GM12865 (cell line): ENCODE measurements at places on chromosomes 3 and 15.

DNA sequence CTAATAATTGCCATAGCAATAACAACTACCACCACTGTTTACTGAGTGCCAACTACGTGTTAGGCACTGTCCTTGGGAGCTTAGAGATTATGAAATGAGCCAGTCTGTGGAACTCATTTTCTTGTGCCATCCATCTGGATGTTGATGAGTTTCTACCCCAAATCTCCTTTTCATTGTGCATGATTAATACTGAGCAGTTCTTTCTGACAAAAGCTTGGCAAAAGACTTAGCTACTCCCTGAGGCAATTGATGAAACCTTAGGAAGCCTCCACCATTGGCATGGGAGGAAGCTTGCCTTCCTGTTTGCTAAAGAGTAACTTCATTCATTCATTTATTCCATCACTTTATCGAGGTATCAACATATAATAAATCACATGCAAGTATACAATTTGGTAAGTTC is 39.8 kb downstream of the PRICKLE2 start:
- DNase-seq, result no peak

DNA sequence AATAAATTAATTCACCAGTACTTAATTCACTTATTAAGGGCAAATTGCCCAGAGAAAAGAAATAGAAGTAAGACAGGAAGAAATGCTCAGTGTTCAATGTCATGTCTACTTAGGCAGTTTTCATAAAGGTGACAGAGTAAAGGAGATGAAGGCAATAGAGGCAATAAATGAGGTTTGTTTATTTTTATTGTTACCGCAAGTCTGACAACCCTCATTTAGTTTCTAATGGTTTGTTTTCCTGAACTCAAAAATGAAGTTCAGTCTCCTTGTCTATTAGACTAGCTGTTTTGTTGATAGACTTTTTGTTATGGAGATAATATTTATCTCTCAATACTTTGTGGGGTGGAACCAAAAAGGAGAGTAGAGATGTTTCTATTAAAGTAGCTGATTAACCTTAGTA is 258.3 kb downstream of the C3orf38 start:
- DNase-seq, result no peak

- DNase-seq, result peak; percentile 42
These were observed 230.7 kb downstream of the SATB1 start for GRCh38 chr3:18194431-18194830.

DNA sequence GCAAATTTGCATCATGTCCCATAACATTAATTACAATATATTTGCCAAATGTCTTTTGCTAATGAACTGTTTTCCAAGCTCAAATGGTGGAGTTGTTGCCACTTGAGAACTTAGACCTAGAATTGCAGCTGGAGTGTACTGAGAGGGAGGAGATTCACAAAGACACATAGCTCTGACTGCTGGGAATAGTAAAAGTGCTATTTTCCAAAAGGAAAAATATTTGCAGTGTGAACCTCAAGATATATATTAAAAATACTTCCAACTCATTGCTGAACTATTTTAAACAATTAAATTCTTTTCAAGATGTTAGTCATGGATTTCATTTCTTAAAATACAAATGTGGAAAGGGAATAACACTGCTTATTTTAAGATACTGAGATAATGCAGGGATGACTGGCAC is 666.8 kb upstream of the ARPP21 start:
- DNase-seq, result no peak

- DNase-seq, result no peak
These were observed 159.8 kb upstream of the CTDSPL start for GRCh38 chr3:37701734-37702433.

DNA sequence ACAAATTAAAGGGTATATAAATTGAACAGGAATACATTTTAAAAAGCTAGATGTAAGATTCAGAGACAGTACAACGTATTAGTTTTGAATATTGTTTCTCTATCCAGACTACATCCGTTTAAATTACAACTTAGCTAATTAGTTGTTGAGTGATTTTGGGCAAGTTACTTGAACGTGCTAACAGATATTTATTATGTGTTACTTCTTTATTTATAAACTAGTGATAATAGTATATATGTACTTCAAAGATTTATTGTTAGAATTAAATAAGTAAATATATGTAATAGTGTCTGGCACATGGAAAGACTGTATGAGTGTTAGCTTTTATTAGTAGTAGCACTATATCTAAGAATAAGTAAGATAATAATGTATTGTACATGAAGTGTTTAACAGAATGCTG is 92.0 kb upstream of the GBE1 start:
- no peak for DNase-seq

DNA sequence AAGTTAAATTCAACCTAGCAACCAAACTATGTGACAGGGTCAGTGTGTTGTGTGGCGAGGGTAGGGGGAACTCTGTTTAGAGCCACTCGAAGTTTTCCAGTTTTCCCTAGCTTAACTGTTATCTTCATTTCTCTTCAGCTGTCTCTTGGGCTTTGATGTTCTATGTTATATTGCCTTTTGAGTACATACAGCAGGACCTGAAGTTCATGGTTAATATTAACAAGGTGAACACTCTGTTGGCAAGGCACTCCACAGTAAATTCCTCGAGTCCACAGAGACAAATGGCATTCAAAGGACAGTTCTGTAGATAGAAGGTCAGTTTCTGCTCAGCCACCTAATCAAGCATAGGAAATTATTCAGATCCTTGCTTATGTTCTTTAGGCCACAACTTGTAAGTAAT is 147.9 kb upstream of the DPH6 start:
- DNase-seq, result no peak

GRCh38 chr3:63990733-63991132 is 32.6 kb downstream of the PSMD6 start:
- no peak for DNase-seq

DNA sequence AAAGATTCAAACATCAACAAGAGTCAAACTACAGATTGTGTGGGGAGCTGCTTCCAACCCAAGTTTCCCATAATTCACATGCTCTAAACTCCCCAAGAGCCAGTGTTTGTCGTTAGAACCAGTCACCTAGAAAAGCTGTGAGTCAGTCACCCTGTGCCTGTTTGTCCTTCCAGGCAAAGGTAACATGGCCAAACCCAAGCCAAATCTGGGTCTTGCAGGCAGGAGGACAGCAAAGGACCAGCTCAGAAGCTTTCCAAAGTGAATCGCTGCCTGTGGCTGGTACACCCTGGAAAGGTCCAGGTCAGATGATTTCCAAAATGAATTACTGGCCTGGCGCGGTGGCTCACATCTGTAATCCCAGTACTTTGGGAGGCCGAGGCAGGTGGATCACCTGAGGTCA is 251.5 kb downstream of the FAM43A start:
- DNase-seq, result no peak

- DNase-seq, result no peak
These were observed 72.3 kb downstream of the CD47 start for GRCh38 chr3:108018552-108018951.

DNA sequence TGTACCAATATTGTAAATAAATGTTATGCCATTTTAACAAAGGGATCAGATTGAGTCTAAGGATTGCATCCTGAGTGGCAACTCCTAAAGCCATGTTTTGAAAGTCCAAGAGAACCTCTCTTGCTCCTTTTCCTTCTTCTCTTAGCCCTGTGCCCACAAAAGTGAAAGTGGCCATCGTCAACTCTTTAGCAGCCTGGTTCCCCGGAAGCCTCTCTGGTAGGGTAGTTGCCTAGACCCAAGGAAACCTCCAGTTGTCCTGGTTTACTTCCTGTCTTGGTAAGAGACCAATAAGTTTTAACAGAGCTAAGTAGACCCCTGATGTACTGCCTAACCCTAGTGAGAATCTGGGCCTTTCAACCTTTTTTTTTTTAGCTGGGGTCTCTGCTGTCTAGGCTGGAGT is 10.2 kb upstream of the ITPKA start:
- no peak for DNase-seq

GRCh38 chr3:194577986-194578905 is 55.0 kb downstream of the TMEM44 start:
- DNase-seq, result no peak

- DNase-seq, result no peak
These were observed 162.7 kb upstream of the AGTR1 start for GRCh38 chr3:148535001-148535400.

GRCh38 chr3:87873136-87873535 is 185.7 kb downstream of the CGGBP1 start:
- no peak for DNase-seq

- DNase-seq, result no peak
These were observed 1.6 kb upstream of the DNAH1 start for GRCh38 chr3:52314489-52314888.

DNA sequence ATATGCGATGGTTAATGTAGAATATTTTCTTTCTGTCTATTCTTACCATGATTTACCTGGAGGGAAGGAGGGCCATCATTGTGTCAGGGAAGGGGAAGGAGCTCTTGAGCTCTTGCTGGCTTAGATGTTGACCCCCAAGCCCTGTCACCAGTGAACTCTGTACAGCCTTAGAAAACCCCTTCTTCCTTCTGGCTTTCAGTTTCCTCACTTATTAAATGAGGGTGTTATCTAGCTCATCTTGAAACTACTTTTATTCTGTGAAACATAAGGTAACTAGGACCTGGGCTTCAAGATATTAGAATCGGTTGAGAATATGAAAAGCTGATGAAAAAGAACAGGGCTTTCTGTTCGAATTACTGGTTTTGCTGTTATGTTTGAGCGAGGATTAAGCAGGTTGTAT is 25.1 kb upstream of the UTS2B start:
- peak; percentile 82 for DNase-seq

DNA sequence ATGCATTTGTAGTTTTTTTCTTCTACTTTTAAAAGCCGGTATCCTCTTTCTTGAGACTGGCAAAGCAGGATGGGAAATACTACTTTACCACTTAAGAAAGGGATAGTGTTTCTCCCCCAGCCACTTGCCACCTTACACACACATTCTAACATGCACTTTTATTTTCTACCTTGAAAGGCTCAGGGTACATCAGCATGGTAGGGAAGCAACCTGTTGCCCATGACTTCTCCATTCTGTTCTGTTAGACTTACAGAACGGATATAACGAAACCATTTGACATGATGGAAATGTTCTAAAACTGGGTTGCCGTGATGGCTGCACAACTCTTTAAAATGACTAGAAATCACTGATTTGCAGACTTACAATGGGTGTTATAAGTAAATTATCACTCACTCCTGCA is 405.5 kb downstream of the SHQ1 start:
- no peak for DNase-seq

DNA sequence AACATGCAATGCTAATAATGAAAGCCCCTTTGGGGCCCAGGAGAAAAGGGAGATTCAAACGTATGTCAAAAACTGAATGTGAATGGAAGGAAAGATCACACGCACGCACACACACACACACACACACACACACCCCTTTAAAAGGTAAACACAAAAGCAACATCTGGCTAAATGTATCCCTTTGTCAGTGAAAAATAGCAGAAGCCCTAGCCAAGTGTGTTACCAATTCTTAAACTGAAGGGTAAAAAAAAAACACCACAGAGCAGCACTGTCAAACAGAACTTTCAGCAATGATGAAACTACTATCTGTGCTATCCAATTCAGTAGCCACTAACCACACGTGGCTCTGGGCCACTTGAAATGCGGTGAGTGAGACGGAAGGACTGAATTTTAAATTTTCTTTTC is 4.9 kb downstream of the RFTN1 start:
- DNase-seq, result peak; percentile 89

GRCh38 chr3:21954709-21955108 is 203.7 kb upstream of the ZNF385D start:
- DNase-seq, result no peak

GRCh38 chr15:50381438-50381837 is 26.4 kb upstream of the GABPB1 start:
- no peak for DNase-seq
